ENCODE measurements at places on chromosomes 1 and 21. TPM values are rescaled to one million over a fixed set of nuclear protein-coding genes. Genes with fewer than 3 reads are reported as not detected.

DNA sequence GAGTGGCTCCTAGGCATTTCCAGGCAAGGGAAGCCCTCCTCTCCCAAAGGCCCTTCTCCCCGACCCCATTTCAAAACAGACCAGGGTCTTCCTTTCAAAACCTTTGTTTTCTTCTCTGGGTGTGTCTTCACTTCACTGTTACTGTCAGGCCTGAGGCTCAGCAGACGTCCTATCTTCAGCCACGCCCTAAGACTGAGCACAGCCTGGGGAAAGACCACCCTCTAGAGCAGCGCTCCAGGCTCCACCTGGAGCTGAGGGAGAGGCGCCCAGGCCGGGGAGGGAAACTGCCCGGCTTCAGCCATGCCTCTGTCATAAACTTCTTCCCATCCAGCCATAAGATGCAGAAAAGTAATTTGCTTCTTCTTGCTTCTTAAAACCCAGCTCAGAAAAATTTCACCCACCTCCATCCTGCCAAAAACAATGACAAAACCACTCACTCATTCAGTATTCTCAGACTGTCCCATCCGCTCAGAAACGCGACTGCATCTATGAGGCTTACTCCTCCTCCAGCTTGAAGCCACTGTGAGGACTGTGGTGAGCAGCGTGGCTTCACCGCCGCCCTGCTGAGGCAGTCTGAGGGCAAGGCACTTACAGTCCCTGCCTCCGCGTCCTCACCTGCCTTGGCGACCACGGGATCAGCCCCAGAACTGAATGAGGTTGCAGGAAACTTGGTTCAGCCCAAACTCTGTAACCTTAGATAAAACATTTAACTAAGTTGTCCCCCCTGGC, 36.1 kb downstream of the VN1R5 start:
- no peak for DNase-seq

DNA sequence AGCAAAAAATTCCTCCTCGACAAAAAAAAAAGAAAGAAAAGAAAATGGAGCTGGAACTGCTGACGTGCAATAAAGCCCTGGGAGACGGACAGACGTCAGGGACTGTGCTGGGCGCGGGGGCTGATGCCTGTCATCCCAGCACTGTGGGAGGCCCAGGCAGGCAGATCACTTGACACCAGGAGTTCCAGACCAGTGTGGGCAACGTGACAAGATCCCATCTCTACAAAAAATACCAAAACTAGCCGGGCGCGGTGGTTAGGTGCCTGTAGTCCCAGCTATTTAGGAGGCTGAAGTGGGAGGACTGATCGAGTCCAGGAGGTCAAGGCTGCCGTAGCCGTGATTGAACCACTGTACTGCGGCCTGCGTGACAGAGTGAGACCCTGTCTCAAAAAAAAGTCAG, 3.6 kb upstream of the ANKRD65 start:
- no peak for DNase-seq

- DNase-seq: no peak
Measured at GRCh38 chr1:232921381-232921780, 29.0 kb upstream of the NTPCR start.

- DNase-seq: no peak
Measured at GRCh38 chr1:75133750-75134646, at the start of gene LHX8. Gene LHX8 (plus strand): TSS chr1:75134388. CDS start chr1:75136615, 2,227 bp downstream.

Gene TNNT2
- total RNA-seq: 6.4 TPM

Gene KISS1
- 2.9 TPM for total RNA-seq

Gene OR2L5
- total RNA-seq: not detected

Gene VPS13D
- total RNA-seq: 74.7 TPM

Measured in upper lobe of right lung (tissue), 1 donor.